ENCODE measurements at places on chromosomes 12 and 14. TPM values are rescaled to one million over a fixed set of nuclear protein-coding genes. Genes with fewer than 3 reads are reported as not detected.

Gene SENP1
- 11.8 TPM for total RNA-seq

DNA sequence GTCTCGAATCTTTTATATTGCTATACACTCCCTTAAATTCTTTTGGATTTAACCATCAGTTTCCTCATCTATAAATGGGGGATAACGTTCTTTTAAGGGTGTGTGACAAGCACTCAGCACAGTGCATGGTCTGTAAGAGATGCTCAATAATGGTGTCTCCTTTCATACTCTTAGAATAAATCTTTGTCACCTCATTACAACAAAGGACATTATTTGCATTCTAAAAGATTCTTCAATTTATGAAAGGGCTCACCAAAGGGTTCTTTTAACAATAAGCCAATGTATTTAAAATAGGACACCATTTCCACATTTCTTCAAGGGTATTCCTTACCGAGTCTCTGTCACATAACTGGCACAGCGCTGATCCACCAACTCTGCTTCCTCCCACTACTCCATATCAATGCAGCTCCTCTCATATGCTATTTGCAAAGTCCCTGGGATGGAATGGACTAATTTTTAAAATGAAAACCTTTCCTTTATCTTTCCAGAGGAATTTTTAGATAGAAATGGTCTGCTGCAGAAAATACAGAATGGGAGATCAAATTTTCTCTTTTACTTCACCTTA lies 29.2 kb upstream of the RIC8B start:
- DNase-seq, result no peak

DNA sequence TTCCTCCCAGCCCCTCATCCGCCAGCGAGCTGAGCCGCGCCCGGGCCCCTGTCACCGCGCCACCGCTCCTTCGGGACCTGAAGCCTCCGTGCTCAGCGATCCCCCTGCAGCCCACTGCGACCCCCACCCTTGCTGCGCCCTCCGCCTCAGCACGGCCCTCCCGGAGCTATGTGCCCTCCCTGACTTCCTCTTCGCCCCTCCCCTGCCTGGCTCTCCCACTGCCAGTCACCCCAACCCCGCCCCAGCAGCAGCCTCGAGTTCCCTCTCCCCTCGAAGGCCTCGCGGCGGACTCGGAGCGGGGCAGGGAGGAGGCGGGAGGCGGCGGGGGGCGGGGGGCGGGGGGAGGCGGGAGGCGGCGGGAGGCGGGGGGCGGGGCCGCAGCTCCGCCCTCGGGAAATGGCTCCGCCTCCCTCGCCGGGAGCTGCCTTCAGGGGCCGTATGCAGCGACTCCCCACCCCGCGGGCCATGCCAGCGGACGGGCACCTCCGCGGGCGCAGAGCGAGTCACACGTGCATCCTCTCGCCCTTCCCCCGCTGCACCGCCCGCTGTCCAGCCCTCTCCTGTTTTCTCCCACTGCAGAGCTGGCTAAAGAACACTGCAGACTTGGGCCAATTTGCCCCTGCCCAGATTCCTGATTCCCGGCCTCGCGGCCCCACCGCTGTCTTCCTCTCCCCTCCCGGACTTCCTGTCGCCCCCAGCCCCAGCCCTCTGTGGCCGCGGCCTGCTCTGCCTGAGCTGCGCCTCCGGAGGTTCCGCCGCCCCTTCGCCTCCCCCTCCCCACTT lies 29.1 kb upstream of the ADIPOR2 start:
- peak; percentile 95 for DNase-seq

Gene OAS1
- 27.9 TPM for total RNA-seq

DNA sequence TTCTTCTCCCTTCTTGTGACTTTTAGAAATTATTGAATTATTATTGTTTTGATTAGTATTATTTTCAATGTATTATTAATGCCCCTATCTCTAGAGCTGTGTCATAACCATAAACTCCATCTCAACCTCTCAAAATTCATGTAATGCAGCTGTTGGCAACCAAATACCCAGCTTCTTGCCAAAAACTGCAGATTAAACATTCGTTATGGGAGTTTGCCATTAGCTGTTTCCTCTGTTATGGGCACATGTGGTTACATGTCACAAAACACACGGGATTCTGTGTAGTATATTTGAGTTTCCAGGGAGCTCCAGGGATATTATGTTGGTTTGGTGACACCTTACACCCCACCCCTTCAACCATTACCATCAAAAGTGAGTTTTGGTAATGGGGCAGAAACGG lies 2.8 kb upstream of the ALX1 start:
- no peak for DNase-seq

DNA sequence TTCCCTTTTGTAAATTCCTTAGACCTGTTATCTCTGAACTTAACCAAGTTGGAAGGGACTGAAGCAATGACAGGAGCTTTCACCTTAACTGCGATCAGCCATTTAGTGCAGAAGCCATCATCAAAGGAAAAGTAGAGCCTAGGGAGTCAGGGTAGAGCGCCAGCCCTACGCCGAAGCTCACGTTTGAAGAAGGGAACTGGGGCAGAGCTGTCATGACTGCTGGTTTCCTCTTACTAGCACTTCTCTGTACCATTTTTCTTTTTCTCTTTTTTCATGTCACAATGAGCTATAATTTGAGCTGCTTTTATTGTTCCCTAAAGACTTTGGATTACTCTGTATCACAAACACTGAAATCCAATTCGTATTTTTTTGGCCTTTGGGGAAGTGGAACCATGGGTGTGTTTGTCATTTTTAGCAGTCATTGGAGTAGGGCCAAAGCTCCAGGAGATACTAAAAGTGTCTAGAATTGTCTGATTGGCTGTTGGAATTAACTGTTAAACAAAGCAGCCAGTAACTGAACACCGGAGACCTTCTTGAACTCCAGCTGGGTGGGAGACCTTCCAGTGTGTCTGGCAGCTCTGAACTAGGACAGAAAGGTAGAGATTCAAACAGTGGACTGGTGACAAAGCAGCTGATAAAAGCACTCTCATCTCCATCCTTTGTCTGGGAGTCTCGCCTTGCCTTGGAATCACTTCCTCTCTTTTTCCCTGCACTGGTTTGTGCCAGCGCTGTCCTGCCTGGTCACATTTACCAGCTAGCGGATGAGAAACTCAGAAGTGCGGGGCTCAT lies 9.1 kb downstream of the MTRFR start:
- no peak for DNase-seq

DNA sequence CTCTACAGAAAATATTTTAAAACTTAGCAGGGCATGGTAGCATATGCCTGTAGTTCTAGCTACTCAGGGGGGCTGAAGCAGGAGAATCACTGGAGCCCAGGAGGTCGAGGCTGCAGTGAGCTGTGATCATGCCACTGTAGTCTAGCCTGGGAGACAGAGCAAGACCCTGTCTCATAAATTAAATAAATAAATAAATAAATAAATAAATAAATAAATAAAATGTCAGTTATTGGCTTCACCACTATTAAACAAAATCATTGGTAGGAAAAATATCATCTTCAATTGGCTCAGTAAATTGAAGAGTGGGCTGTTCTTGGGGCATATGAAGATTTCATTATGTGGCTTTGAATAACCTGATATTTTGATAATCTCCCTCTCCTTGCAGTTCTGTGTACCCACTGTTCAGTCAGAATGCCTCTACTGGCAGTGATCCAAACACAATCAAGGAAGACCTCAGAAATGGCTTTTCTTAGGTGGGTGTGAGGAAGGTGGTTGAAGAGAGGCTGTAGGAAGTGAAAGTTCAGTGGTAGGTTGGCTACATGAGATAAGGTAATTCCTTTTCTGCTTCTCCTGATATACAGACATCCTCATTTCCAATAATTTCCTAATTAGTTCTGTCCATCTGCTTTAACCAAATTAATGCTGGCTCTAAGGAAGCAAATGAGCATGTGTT lies 175.8 kb downstream of the MSRB3 start:
- no peak for DNase-seq

Gene NANOG
- total RNA-seq, result 0.43 TPM

DNA sequence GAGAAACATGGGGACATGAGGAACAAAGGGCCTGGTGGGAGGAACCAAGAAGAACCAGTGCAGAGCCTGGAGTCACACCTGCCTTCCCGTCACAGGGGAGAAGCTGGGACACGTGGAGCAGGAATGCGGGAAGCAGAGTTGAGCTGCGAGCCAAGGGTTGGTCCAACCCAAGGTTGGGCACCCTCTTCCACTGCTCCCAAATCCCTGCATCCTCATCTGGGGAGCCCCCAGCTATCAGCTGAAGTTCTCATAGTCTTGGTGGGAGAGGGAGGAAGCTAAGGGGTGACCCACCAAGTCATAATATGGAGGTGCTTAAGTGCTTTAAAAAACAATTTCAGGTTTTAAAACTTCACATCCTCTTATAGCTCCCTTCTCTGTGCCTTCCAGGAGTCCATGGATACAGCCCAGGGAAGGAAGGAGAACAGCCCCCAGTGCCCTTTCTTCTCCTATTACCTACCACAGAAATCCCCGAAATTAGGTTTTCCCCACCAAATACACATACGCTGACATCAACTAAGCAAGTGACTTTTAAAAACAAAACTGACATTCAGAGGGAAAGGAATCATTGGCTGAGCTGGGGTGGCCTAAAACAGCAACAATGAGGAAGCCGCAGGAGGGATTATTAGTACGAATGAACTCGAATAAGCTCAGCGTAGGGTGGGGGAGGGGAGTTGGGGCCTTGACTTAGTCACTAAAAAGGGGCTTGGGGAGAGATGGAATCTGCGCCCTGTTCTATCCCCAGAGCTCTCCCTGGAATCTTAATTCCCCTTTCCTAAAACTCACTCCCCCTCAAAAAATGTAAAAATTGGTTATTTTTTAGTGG lies 4.5 kb downstream of the MYL6 start:
- no peak for DNase-seq

DNA sequence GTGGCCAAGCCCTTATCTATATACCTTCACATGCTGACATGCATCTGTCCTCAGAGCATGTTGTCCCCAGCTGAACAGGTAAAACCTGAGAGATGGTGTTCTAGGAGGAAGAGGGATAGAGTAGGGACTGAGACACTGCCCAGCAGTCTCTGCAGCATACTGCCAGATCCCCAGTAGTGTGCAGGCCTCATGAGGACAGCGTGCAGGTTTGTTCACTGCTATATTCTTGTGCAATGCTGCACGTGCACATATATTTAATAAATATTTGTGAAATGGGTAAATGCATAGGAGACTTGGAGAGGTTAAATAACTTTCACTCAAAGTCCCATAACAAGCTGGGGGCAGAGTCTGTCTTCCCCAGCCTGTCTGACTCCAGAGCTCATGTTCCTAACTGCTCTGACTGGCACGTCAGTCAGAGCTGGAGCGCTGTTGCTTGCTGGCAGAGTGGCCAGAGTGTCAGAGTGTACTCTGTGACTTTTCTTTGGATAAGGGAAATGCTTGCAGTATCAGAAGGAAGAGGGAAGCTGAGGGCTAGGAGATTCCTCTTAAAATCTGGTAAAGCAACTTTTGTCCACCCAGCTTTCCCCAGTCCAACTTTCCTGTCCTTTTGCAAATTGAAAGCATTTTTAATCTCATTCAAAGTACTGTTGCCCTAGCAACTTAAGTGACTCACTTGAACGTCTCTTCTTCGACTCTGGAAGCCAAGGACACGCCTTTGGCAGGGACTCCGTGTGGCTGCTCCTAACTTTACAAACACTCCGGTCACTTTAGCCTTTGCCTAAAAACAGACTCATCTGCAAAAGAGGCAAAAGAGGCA lies 14.9 kb upstream of the POLR3B start:
- peak; percentile 62 for DNase-seq

DNA sequence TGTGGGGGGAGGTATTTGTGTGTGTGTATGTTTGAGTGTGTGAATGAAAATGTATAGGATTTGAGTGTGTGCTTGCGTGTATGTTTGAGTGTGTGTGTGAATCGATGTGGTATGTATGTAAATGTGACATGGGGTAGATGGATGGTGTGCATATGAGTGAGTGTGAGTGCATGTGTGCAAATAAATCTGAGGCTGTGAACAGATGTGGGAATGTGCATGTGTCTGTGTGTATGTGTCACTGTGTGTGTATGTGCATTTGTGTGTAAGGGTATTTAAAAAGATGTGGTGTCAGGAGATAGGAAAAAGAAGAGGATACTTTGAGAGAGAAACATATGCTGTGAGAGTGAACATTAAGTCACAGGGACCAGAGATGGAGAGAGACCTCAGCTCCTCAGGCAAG lies 539.6 kb downstream of the MED13L start:
- DNase-seq, result no peak

DNA sequence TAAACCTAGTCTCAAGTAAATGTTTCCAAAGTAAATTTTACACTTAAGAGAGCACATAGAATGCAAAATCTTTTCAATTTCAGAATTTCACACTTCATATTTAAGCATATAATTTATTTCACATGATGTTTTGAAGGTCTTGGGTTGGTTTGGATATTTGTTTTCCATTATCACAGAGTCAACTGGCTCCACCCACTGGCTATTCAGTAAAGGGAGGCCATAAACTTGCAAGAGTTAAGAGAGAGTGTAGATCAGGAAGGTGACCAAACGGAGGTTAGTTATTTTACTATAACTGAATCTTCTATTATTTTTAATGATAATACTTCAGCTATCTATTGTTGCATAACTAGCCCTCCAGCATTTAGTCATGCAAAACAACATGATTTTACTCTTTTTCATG lies 6.2 kb upstream of the CPNE8 start:
- DNase-seq, result no peak

DNA sequence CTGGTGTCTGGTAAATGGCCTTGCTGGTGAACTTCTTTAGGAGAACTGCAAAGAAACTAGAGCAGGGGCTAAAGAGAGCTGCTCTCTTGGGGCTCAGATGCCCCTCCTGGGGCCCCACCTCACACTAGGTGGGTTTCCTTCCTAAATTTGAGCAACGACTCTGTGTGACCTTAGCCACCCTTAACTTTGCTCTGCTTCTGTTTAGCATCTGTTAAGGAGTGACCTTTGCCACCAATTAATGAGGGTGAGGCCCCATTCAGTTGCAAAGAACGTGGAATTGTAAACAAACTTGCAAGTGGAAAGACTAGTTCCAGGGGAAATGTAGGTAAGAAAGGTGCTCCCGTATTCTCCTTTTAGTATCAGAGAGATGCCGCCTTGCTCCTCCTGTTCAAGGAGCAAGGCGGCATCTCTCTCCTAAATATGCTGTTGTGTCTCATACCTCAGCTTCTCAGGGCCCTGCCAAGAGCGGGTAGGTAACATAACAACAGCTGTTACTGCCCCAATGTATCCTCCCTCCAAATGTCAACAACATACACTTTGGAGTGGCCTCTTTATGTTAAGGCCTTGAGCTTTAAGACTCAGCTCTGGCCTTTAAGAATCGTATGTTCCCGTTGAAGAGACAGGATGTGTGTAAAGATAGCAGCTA lies 77.6 kb upstream of the FUT8 start:
- DNase-seq, result no peak

Gene TMPRSS12
- total RNA-seq, result not detected

Gene CLEC4C
- total RNA-seq, result not detected

Gene RTN1
- 46.0 TPM for total RNA-seq

GRCh38 chr14:56064513-56064912 lies 53.7 kb upstream of the PELI2 start:
- no peak for DNase-seq

Measured in mucosa of gallbladder (tissue), 1 donor.